AG04450 (cell line): ENCODE measurements at places on chromosomes 5 and 9.

DNA sequence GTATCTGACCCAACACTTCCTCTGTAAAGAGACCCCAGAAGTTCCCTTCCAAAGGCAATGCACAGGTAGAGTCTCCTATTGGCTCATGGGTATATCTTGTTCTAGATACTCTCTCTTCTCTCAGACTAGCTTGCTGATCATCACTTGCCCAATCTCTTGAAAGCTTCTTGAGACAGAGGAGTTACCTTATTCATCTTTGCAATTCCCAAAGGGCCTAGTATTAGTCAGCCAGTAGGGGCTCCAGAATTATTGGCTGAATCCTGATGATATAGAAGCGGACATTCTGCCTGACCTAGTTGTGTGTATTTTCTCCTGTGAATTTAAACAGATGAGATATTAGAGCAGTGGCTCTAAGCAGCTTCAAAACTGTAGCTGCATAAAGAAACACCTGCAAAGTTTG is 304.0 kb upstream of the KLF4 start:
- DNase-seq: no peak

GRCh38 chr5:141306630-141307029 is 2.8 kb upstream of the SLC25A2 start:
- no peak for DNase-seq

DNA sequence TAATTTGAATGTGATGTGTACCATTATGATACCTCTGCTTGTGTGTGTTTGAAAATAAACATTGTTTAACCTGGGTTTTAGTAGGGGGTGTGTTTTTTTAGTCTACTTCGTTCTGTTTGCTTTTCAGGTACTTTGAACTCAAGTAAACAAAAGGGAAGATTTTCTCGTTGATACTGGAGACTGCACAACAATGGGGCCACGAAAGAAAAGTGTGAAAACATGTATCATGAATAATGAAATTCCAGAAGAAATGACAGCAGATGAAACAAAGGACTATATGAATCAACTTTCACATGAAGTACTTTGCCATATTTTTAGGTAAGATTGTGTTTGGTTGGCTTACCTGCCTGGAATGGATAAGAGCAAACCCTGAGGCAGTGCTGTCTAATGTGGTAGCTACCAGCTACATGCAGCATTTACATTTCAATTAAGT is 10.8 kb downstream of the FBXO38 start:
- no peak for DNase-seq

DNA sequence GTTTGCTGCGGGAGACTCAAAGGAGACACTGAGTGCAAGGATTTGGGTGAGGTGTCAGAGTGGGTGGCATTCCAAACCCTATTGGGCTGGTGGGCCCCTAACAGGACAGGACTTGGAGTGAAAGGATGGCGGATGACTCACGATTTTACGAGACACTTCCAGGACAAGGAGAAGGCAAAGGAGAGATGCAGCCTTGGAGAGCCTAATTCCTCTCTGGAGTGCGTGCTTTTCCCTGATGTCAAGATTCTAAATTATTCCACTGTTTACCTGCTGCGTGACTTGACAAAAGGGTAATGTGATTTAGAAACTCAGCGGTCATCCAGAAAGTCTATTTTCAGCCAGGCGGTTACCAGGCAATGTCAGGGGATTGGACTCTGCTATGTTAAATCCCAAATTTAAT is 41.6 kb upstream of the CD180 start:
- DNase-seq: no peak

DNA sequence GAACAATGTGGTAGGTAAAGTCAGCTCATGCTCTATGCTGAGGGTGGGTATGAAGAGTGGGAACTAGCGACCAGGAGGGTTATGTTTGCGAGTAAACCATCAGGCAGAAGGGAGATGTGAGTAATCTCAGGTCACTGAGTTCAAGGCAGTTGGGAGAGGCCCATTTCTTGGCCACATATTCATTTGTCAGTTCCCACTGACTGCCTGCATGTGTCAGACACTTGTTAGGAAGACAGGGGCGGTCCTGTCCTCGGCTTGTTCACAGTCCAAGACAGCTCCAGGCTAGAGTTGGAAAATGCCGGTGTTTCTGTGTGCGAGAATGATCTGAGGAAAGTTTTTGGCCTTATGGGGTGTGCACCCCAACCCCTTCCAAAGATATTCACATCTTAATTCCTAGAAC is 48.6 kb upstream of the GDNF start:
- DNase-seq: no peak

- DNase-seq: no peak
Measured at GRCh38 chr5:35561396-35561795, 56.3 kb upstream of the SPEF2 start.

- peak; percentile 85 for DNase-seq
Measured at GRCh38 chr9:89038382-89039103, 47.3 kb downstream of the S1PR3 start.

- no peak for DNase-seq
Measured at GRCh38 chr5:115418788-115419187, 122.3 kb upstream of the CCDC112 start.

- DNase-seq: no peak
Measured at GRCh38 chr5:158792976-158793375, 306.7 kb downstream of the EBF1 start.

- no peak for DNase-seq
Measured at GRCh38 chr5:19880458-19880857, 107.5 kb downstream of the CDH18 start.

GRCh38 chr5:178434851-178435250 is 155.3 kb downstream of the COL23A1 start:
- DNase-seq: no peak

DNA sequence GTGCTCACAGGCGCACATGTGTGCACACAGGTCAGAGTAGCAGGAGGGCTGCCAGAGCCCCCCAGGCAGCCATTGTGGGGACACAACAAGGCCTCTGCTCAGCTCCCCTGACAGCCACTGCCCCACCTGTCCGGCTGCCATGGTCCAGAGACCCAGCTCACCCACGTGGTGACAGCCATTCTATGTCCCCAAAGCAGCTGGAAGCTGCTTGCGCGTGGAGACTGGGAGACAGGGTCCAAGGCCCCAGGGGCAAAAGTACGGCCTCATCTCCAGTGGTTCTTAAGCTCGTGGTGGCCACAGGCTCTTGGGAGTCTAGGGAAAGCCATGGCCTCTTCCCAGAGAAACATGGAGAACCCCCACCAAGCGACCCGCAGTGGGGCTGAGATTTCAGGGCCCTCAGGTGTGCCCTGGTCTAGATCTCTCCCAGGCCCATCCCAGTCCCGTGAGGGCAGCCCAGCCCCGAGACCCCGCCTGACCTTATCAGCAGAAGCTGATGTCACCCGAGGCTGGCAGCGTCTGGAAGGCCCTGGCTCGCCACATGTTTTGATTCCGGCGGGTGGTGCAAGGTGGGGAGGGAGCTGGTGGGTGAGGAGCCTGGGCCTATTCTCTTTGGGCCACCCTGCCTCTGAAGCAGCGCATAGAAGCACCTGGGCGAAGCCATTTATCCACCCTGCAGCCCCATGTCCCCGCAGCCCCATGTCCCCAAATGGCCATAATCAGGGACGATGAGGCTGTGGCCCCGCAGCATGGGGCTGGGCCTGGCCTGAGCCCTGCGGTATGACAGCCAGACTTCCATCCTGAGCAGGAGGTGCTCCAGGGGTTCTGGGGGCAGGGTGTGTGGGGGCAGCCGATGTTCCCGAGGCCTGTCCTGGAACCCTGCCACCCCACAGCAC is 31.7 kb downstream of the GLT6D1 start:
- DNase-seq: no peak

GRCh38 chr5:95027151-95027721 is 257.7 kb downstream of the MCTP1 start:
- no peak for DNase-seq
